ENCODE measurements at places on chromosomes 12 and 14. TPM values are rescaled to one million over a fixed set of nuclear protein-coding genes. Genes with fewer than 3 reads are reported as not detected.

The ARL6IP4 gene
- total RNA-seq, result 169 TPM

DNA sequence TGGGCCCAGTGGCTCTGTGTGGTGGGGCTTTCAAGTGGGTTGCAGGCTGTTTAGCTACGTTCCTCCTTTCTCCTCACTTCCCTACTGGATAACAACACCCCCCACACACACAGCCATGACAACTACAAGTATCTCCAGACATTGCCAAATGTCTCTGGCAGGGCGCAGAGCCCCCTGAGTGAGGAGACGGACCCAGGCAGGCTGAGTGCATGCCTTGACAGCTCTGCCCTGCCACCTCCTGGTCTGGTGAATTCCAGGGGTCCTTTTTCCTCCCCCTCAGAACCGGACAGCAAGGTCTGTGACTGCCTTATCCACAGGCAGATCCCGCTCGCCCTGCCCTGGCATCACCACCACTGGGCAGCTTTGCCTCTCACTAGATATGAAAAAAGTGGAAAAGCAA is 276.5 kb downstream of the TMEM132C start:
- DNase-seq, result no peak

DNA sequence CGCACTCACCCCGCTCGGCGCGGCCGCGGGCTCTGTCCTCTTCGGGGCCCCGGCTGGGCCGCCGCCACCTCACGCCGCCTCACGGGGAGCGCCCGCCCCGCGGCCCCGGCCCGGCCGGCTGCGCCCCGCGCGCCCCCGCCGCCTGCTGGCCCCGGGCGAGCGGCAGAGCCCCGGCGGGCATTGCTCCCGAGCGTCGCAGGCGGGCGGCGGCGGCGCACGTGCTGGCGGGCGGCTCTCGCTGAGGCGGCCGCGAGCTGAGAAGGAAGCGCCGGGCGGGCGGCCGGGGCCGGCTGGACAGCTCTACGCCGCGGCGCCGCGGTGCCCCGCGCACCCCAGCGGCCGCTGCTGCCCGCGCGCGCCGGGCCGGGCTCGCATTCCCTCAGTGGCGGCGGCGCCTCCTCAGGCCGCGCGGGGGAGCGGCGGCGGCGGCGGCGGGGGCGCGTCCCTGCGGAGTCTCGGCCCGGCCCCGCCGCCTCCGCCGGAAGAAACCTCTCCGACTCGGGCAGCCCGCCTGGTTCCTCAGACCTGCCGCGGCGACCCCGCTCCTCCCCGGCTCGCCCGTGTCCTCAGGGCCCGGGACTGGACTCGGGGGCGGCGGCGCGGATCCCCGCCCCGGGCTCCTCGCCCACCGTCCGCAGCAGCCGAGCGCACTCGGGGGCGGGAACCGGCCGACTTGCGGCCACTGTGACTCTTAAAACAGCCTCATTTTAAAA is at the start of gene PITPNM2:
PITPNM2 (minus strand) TSS at position 347 of the 713 bp plus-strand sequence. CDS start 116,500 bp downstream, outside the sequence.
- DNase-seq, result peak; percentile 54

GRCh38 chr14:103442288-103442687 is 57.1 kb downstream of the MARK3 start:
- DNase-seq, result no peak

The RBM25 gene
- 132 TPM for total RNA-seq

GRCh38 chr12:66587912-66588311 is 91.0 kb downstream of the GRIP1 start:
- DNase-seq, result no peak

GRCh38 chr12:85016413-85016812 is 19.7 kb downstream of the TSPAN19 start:
- no peak for DNase-seq

DNA sequence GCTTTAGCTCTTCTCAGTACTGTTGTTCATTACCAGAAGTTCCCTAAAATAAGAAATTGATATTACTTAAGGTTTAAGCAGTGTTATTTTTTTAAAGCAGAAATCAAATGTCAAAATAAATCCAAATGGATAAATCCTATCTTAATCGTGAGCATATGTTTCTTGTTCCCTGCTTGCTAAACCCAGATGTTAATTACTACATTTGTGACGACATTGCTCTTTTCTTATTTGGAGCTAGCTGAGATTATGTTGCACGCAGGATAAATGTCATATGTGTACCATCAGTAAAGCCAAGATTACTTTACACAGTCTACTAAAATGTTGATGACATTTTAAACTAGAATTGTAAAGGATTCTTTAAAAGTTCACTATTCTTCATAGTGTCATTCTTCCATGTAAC is 157.5 kb downstream of the PLCZ1 start:
- DNase-seq, result no peak

The GPD1 gene
- total RNA-seq, result 2.1 TPM

GRCh38 chr14:100604121-100604501 is 16.9 kb upstream of the BEGAIN start:
- no peak for DNase-seq

The ALX1 gene
- not detected for total RNA-seq

The PTHLH gene
- total RNA-seq, result 0.50 TPM

- DNase-seq, result no peak
Observed at GRCh38 chr12:109581856-109582255, 8.3 kb downstream of the MVK start.

- DNase-seq, result peak; percentile 22
Observed at GRCh38 chr12:23950210-23950774, 822 bp upstream of the SOX5 start.

GRCh38 chr14:101737414-101738339 is 23.8 kb upstream of the PPP2R5C start:
- no peak for DNase-seq

The BATF gene
- total RNA-seq, result 0.63 TPM

- no peak for DNase-seq
Observed at GRCh38 chr14:52342849-52343596, 28.9 kb downstream of the PTGER2 start.

DNA sequence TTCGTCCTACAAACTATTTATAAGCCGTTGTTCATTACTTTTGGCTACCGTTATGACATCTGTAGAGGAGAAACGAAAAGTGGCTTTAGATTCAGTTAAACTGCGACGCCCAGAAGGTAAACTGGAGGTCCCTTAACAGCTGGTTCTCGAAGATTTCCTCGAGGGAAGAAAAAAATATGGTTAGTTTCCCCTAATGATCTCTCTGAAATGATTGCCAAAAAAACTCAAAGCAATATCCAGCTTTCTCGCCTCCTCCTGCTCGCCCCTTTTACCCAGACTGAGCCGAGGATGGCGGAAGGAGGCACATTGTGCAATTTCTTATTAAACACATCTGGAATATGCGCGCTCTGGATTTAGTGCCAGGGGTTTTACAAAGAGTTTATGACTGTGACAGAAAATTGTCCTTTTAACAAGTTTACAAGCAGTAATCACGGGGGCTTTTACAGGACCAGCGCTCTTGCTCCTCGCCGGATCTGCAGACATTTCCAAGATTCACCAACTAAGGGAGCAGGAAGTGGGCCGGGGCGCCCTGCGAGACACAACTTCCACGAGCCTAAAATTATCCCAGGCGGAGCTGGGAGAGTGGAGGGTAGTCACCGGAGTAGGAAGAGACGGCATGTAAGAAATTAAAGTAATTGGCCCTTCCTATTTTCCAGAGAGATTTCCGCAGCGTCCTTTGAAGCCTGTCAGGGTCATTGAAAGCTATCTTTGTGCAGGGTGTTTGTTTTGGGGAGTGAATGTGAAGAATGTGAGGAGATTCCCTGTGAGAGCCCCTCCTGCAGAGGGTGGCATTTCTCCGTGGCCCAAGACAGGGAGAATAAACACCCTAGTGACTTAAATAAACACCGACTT is 5.6 kb downstream of the SIX1 start:
- no peak for DNase-seq

The DNAAF2 gene
- total RNA-seq, result 15.3 TPM

The KLRC4 gene
- not detected for total RNA-seq

The FLRT2 gene
- 134 TPM for total RNA-seq

DNA sequence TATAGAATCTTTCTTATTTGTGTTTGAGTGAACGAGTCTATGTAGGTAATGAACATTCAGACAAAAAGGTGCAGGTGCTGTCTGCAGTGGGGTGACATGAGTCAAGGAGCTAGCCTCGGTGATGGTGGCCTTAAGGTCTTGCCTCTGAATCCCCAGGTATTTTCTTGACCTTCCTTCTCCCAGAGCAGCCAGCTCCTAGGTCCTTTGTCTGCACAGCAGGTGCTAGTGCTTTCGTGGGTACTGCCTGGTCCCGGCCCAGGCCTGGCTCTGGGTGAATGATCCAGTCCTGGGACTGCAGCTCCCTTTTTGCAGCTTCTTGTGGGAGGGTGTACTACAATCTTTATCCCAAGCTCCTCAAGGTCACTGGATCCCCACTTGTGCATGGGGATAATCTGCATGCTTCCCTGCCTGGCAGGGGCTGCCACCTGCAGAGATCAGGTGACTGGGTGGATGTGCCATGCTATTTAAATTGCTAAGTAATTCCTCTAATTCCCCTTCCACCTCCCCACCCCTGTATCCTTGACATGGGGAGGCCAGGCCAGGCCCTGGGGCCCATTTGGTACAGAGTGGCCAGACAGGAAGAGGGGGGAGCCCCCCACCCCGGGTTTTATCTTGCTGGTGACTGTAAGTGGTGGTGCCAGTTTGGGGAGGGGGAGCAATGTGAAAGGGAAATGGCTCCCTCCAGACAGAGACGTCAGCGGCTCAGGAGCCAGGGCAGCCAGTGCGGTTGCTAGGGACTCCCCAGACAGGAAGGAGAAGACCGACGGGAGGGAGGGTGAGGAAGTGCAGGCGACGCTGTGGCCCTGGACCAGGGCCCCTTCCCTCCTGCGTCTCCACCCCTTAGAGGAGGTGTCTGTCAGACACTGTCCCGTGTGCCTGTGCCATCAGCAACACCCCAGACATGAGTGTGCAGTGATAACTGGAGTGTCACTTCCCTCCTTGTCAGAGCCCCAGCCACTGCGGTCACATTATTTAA is 6.7 kb downstream of the VASH1 start:
- DNase-seq, result peak; percentile 47

GRCh38 chr12:981961-982360 is 9.1 kb upstream of the ERC1 start:
- no peak for DNase-seq

- no peak for DNase-seq
Observed at GRCh38 chr12:3005736-3006135, 46.5 kb downstream of the TEAD4 start.

- no peak for DNase-seq
Observed at GRCh38 chr12:109020146-109020795, 597 bp downstream of the SVOP start.

GRCh38 chr14:68846466-68846865 is 53.6 kb upstream of the ZFP36L1 start:
- DNase-seq, result no peak
